Mammary epithelial cell (primary cell): ENCODE measurements at places on chromosomes 16 and 17.

DNA sequence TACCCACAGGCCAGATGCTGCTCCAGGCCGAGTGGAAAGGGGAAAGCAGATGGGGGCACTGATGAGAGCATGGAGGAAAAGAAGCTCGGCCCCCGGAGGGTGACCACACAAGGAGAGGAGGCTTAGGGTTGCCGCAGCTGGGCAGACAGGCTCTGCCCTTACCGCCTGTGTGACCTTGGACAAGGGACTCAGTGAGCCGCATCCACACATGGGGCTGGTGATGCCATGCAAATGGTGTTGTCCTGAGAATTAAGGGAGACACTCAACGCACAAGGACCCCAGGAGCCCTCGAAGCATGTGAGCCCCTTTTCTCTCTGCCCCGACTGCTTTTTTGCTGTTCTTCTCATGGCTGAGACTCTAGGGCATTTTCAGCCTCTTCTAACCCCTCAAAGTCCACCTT is 61.0 kb downstream of the PLXDC1 start:
- DNase-seq: no peak

GRCh38 chr17:2718150-2718938 is 6.8 kb upstream of the CLUH start:
- no peak for DNase-seq

DNA sequence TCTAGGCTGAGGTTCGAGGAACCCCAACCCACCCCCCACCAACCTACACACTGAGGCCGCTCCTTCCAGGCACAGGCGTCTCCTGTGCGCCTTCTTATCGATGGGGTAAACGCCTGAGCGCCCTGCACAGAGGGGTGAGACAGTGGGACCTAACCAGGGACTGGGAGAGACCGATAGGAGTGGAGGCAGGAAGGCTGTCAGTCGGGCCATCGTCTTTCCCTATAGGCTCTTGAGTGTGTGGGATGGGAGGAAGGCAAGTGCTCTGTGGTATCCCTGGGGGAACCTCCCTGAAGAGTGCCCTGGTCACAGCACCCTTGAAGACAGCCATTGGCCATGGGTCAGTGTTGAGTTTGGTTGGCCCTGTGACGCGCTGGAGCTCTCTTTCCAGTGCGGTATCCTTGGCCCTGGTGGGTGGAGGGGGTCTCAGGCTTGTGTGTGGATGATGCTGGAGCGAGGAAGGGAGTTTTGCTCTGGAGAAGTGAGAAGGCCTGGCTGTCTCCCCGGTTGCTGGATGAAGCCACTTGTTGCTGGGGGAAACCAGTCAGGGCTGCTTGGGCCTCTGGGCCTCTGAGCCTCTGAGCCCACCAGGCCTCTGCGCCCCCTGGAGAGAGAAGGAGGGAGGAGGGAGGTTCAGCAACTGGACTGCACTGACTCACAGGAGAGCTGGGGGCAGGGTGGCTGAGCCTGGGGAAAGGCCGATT is 1.7 kb downstream of the GPRC5C start:
- no peak for DNase-seq

- DNase-seq: no peak
Measured at GRCh38 chr17:79627184-79627765, 16.4 kb upstream of the RBFOX3 start.

GRCh38 chr17:28097901-28098300 is 55.4 kb downstream of the NLK start:
- no peak for DNase-seq

- no peak for DNase-seq
Measured at GRCh38 chr17:64551461-64551860, 44.7 kb downstream of the CEP95 start.

- no peak for DNase-seq
Measured at GRCh38 chr17:48842746-48843145, 11.9 kb downstream of the CALCOCO2 start.

DNA sequence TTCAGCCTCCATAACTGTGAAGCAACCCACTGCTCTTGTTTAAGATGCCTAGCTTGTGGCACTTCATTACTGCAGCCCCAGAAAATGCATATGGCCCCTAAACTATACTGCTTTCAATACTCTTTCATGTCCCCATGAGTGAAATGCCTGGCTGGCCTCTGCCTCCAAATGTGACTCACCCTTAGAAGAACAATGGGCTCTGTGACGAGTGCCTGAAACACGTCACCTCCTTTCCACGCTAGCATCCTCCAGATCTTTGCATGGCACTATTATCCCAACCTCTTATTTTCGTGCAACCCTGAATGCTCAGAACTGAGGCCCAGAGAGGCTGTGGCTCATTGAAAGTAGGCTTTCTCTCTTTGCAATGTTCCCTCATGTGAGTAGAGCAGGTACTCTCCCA is 233.1 kb downstream of the CBLN1 start:
- peak; percentile 3 for DNase-seq

- no peak for DNase-seq
Measured at GRCh38 chr16:63883091-63883490, 1238.8 kb downstream of the CDH11 start.

DNA sequence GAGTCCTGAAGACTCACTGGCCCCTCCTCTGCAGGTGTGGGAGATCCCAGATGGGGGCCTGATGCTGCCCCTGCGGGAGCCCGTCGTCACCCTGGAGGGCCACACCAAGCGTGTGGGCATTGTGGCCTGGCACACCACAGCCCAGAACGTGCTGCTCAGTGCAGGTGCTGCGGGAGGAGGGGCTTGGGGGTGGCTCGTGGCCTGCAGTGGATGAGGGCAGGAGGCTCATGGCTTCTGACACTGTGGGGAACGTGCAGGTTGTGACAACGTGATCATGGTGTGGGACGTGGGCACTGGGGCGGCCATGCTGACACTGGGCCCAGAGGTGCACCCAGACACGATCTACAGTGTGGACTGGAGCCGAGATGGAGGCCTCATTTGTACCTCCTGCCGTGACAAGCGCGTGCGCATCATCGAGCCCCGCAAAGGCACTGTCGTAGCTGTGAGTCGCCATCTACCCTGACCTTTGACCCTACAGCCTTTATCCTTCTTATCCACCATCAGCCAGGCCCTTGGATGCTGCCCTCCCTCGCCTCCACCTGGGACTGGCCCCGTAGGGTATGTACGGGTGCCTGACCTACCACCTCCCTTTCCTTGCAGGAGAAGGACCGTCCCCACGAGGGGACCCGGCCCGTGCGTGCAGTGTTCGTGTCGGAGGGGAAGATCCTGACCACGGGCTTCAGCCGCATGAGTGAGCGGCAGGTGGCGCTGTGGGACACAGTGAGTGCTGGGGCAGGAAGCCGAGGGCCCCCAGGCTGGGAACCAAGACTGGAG is 3.6 kb downstream of the CORO1A start:
- peak; percentile 26 for DNase-seq

- no peak for DNase-seq
Measured at GRCh38 chr17:82358465-82359350, at the start of gene TEX19. Gene TEX19, plus strand, starts transcription at chr17:82359247. Its CDS starts 2,904 bp downstream, at chr17:82362151.

DNA sequence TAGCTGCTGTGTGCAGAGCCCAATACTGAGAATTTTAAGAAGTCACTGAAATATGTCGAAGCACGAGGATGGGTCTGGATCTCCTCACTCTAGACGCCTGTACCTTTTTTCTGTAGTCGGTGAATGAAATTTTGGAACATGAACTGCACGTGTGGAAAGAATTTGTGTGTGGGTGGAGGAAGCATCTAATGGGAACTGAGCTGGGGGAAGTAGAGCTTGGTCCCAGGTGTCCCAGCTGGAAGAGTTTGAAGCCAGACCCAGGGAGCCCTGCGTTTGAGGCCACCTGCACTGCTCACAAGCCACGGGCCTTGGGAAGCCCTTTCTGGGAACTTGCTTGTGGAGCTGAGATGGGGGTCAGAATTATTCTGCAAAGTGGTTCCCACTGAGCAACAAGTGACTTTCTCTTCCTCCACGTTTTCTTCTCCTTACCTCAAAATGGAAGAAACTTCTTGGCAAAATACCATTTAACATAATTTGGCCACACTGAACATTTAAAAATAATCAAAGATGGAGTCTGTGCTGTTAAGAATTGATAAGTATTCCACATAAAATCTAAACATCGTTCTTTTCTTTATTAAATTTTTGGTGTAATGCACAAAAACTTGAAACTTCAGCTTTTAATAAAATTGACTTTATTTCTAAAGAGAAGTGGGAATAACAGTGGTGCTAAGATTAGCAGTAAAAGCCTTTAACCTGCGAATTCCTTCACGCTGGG is 163.8 kb downstream of the PRKCA start:
- no peak for DNase-seq

- no peak for DNase-seq
Measured at GRCh38 chr17:34357398-34357797, 1.1 kb downstream of the CCL13 start.

DNA sequence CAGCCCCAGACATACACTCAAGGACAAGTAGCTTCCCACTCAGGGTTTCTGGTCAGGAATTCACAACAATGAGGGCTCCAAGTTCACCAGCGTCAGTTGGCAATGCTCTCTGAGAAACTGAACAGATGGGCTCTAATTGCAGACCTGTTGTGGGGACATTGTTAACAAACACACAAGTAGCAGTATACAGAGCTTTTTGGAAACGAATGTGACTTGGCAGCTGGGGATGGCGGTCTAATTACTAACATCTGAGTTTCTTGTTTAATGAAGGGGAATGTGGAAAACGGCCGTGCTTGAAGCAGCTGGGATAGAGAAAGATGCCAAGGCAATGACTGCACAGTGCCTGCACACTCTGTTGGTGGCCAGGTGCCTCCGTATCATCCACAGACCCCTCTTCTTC is 316.1 kb upstream of the IRX3 start:
- DNase-seq: no peak

GRCh38 chr17:35529866-35530265 is 7.6 kb downstream of the SLFN12L start:
- DNase-seq: no peak

DNA sequence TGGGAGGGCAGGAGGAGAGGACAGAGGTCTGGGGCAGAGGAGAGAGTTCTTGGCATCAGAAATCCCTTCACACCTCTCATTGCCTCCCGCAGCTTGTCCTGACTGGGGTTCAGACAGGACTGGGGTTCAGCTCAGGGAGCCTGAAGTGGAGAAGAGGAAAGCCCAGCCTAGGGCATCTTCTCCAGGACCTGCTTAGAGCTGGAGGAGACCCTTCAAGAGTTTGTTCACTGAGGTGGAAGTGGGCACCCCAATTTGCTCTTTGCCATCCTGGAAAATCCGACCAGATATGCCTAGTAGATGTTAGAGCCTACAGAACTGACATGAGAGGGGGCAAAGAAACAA is 2.0 kb downstream of the HOXB3 start:
- no peak for DNase-seq

DNA sequence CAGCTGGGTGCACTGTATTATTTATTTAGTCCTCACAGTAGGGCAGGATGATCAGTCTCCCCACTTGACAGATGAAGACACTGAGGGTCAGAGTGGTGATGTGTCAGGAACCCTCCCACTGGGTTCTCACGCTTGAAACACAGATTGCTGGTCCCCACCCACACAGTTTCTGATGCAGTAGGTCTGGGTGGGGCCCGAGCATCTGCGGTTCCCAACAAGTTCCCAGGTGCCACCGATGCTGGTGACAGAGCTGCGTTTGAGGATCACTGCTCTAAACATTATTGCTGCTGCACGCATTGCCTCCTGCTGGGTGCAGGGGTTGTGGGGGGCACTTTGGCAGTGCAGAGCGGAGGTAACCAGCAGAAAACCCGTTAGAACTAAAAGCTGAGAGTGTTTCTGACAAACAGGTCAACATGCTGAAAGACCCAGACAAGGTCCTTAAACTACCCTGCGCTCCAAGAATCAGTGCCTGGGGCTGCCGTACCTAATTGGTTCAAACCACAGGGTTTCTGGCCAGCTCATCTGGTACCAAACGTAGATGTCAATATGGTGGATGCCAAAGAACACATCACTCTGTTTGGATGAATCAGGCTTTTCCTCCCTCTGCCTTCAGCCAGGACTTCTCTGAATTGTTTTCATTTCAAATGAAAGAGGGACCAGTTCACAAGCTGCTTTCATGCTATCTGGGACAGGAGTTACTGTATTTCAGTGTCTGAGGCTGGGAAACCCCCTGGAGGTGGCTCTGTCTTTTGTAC is 76.0 kb downstream of the ABCC1 start:
- peak; percentile 85 for DNase-seq

DNA sequence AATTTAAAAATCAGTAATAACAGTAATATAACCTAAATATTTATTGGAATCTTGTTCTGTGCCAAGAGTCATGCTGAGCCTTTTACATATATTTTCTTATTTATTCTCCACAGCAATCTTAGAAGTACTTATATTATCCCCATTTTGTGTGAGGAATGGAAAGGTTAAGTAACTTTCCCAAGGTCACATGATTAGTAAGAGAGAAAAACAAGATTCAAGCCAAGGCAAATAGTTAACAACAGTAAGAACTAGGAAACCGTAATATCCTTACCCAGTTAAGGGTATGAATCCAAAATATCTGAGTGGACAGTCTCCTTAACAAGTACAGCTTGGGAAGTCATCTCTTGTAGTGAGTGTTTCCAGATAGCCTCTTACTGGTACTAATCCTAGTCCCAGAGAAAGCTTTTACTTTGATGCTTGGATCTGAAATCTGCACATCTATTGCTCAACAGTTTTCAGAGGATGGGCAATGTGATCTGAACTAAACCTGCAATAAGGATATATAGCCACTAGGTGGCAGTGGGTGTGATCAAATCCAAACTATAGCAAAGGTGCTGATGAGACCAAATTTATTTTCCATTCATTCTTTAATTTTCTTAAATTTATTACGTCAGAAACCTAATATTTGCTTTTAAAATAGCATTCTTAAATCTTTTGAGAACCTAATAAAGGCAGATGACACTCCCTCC is 23.3 kb downstream of the SHISA6 start:
- DNase-seq: no peak

DNA sequence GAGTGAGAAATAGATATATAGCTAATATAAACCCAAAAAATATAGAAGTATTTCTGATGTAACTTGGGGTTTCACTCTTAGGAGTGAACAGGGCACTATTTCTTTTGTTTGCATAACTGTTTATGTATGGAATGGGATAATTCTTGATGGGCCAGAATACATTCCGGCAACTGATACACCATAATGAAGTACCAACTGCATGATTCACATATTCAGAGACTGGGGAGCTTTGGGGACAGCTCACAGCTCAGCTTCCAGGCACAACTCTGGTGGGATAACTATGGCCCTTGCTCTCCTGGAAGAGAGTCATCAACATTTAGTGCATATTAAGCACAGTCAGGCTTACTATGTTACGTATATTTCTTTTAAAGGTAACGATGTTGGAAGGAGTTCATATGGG is 42.1 kb upstream of the ADCY7 start:
- DNase-seq: no peak

- DNase-seq: no peak
Measured at GRCh38 chr17:54745862-54746261, 154.8 kb upstream of the TOM1L1 start.

DNA sequence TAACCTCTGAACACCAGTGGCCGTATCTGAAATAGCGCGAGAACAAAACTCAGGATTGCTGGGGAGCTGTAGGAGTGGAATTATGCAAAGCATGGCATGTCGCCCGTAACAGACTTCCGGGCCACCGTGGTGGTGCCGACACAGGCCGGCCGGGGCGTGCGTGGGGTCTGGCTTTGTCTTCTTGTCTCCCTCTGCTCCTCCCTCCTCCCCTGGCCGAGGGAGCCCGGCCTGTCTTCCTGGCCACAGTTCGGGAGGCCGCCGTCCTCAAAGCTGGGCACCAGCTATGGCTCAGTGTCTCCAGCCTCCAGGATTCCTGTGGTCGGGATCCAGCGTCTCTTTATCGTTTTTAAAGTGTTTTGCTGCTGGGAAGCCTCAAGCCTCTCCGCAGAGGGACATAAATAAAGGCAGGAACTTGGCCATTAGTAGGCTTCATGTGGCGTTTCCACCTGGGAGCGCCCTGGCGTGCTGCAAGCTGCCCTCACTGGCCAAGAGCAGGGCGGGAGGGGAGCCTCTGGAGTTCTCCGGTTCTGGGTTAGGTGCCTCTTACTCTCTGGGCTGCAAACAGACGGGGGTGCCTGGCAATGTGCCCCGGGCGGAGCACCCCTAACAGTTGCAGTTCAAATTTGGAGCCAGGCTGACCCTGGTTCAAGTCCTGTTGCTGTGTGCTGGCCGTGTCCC is 22.0 kb upstream of the NPTX1 start:
- no peak for DNase-seq
